ENCODE measurements at places on chromosomes 3 and 15.

DNA sequence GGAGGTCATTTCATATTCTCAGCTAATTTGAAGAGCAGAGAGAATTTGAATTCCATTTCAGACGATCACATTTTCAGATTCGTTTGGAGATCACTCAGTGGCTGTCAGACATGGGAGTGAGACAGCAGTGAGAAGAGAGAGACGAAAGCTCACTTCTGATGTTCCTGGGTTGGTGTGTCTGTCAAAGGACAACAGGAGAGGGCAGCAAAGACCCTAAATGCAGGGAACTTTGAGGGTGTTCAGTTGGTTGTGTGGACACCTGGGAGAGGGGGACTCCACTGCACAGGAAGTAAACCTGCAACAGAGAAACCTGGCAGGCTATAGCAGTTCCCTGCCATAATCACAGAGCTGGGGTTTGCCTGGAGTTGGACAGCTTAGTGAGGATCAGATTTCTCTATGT, 675.1 kb downstream of the SQOR start:
- DNase-seq = no peak

- no peak for DNase-seq
These were observed 3.3 kb upstream of the USP4 start for GRCh38 chr3:49343163-49343562.

GRCh38 chr15:26475554-26475953, 297.3 kb downstream of the GABRB3 start:
- DNase-seq = no peak

- DNase-seq = no peak
These were observed 224.4 kb downstream of the CADM2 start for GRCh38 chr3:85182975-85183752.

GRCh38 chr15:72285402-72285801, 13.0 kb upstream of the PARP6 start:
- DNase-seq = no peak

DNA sequence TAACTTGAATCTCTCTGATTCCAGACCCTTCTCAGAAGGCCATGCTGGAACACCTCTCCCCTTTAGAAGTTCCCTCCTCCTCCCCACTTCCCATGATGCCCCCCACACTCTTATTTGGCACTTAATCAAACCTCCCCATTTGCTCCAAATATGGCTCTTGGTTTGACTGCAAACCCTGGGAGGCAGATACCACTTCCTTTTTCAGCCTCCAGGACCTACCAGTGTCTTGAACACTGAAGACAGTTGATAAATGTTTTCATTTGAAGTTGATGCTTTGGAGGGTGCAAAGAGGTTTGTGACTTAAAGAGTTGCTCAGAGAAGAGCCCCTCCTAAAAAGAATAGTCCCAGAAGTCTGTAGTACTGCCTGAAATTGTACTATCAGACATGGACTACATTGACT, 61.5 kb downstream of the SEMA5B start:
- no peak for DNase-seq

- no peak for DNase-seq
These were observed 54.3 kb upstream of the SMAD3 start for GRCh38 chr15:67010898-67011616.

- DNase-seq = no peak
These were observed 14.4 kb downstream of the SNAPC5 start for GRCh38 chr15:66483131-66483566.

- DNase-seq = no peak
These were observed 303.5 kb upstream of the TPM1 start for GRCh38 chr15:62739082-62739481.

DNA sequence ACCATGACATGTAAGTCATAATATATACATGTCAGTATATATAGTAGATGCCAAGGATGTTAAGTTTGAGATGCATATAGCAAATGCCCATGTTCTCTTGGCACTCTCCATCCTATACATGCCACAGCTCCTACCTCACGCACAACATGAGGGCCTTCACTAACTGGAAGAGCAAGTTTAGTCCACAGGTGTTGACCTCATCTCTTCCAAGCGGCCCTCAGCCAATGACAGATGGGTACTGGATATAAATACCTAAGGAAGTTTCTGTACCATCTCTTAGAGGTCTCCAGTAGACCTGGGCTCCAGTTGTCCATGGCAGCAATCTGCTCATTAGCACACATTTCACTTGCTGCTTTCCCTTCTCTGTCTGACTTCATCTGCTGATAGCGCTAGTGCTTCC, 43.3 kb upstream of the CMC1 start:
- DNase-seq = no peak

DNA sequence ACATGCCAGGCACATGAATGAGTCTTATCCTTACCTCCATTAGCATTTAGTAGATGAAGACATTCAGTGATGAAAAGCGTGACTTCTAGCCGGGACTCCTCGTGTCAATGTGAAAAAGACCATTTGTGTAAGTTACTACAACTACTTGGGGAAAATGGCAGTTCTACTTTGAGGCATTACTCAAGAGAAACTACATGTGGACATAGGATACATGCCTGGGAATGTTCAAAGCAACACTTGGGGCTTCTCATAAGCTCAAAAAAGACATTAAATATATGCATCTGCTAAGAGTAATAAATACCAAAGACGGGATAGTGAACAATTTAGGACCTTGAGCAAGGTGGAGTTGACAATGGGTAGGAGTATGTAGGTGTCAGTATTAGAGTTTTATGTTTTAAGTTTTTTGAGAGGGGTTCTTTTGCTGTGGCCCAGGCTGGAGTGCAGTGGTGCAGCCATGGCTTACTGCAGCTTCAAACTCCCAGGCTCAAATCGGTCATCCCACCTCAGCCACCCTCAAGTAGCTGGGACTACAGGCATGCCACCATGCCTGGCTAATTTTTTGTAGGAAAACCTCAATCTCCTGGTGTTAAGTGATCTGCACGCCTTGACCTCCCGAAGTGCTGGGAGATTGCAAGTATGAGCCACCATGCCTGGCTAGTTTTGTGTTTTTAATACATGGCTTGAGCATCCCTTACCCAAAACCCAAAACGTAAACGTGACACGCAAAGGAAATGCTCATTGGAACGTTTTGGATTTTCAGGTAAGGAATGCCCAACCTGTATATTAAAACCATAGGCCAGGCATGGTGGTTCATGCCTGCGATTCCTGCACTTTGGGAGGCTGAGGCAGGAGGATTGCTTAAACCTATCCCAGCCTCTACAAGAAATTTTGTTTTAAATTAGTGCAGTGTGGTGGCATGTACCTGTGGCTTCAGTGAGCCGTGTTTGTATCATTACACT, 3.9 kb downstream of the RPLP1 start:
- DNase-seq = no peak

DNA sequence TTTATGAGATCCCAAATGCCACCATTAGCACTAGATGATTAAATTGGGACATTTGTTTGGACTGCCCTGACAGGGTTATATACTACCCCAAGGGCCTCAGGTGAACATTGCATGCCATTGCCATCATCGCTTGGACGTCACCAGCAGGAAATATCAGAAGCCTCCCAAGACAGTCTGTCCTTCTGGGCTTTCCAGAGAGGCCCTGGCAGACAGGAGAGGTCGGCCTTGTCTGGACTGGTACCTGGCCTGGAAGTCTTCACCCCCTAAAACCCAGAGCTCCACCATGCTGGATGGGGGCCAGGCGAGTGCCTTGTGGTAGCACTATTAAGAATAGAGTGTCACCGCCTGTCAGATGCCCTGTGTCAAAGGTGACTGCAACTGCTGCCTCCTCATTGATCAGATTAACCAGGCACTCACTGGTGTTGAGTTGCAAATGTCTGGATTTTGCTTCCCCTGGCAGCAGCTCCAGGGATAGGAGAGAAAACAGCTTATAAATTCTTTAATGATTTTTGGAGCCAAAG, 324.1 kb upstream of the RASGRP1 start:
- no peak for DNase-seq

DNA sequence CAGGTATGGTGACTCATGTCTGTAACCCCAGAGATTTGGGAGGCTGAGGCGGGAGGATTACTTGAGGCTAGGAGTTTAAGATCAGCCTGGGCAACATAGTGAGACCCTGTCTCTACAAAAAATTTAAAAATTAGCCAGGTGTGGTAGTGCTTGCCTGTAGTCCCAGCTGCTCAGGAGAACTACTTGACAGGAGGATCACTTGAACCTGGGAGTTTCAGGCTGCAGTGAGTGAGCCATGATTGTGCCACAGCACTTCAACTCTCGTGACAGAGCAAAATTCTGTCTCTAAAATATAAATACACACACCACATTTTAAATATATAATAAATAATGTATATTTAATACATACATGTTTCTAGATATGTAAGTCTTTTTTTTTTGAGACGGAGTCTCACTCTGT, 53.5 kb upstream of the TEX264 start:
- DNase-seq = no peak

GRCh38 chr3:24640330-24640877, 145.8 kb upstream of the THRB start:
- no peak for DNase-seq

DNA sequence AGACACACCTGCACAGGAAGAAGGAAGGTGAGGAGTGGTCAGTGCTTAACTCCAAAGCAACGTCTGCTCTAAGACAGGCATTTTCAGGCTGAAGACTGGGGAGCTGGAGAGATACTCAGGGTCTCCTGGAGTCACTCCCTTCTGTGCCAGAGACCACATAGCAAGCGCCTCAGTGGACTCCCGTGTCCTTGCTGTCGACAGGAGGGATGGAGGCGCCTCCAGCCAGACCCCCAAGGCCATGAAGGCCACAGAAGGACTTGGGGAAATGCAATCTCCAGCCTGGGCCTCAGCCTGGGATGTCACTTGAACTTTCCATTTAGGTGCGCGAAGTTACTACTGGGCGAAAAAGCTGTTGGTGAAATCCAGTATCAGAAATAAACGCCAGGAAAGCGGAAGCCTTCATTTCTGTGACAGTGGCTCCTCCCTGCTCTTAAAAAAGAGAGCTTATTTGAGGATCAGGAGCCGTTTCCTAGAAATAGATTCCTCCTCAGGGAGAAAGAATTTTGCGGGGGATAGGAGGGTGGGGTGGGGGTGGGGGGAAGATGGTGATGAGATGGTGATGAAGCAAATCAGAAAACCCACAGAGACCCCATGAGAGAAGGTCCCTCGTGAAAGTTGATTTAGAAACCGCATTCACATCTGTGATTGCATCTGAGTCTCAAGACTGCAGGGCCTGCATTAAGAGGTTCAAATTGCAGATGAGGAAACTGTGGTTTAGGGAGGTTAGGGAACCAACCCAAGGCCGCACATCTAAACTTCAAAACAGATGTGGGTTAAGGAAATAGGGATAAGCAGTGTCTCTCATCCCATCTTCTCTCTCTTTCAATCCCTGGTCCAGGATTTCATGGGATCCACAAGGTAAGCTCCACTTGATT, 78.8 kb downstream of the ATP2B2 start:
- DNase-seq = no peak

DNA sequence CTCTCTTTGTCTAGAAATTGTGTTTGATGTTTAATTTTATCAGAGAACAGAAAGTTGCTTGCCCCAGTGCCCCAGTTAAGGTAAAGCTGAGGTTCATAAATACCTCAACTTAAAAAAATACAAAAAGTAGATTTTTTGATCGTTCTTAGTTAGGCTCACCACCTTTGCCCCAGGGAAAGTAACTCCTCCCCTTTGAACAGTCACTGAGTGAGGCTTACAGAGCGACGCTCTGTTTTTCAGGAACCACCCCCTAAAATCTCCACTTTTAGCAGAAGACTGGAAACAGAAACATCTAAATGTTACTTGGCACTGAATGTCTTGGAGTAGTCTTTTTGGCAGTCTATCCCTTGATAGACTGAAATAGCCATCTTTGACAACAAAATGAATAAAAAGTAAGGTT, 24.9 kb downstream of the BLM start:
- DNase-seq = no peak

DNA sequence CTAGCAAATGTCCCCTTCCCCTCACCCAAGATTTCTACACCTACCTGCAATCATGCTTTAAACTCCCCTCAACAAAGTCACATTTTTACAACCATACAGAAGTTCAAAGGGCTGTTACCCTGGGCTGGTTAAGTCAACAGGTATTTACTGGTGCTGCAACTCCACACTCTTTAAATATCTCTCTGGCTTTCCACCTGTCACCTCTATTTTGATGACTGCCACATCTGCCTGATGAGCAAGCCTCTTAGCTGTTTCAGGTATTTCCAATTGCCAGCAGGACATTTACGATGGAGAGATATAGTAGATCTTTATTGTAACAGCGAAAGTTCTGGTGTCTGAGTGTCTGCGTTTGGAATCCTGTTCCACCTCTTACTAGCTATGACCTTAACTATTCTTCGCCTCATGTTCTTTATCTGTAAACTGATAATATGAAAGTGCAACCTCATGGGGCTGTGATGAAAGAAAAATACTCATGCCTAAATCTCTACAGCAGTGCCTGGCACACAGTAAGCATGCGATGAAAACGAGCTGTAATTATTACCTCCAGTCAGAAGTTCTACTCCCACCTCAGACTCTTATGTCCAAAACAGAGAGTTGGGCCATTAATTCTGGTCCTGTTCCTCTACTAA, 44.2 kb upstream of the TPM1 start:
- DNase-seq = no peak

- DNase-seq = no peak
These were observed 282.3 kb downstream of the SLC9A9 start for GRCh38 chr3:143565951-143566350.

- no peak for DNase-seq
These were observed 33.4 kb downstream of the AP3S2 start for GRCh38 chr15:89860431-89860830.

DNA sequence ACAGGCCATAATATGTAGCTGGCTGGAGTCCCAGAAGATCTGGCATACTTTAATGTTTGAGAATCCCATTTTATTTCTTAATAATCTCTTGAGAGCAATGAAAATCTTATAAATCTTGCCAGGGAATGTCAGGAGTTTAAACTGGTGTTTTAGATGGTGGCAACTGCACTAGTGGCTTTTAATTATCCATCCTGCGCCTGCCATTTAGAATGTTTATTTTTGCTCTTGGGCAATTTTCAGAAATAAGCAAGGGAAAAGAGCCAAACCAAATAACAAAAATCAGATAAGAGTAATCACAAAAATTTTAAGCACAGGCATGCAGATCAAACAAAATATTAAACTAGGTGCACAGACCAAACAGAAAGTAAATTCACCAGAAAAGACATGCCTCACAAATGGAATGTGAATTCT, 41.9 kb upstream of the UBP1 start:
- no peak for DNase-seq

GRCh38 chr15:40439960-40440742, 602 bp upstream of the BAHD1 start:
- peak; percentile 55 for DNase-seq

DNA sequence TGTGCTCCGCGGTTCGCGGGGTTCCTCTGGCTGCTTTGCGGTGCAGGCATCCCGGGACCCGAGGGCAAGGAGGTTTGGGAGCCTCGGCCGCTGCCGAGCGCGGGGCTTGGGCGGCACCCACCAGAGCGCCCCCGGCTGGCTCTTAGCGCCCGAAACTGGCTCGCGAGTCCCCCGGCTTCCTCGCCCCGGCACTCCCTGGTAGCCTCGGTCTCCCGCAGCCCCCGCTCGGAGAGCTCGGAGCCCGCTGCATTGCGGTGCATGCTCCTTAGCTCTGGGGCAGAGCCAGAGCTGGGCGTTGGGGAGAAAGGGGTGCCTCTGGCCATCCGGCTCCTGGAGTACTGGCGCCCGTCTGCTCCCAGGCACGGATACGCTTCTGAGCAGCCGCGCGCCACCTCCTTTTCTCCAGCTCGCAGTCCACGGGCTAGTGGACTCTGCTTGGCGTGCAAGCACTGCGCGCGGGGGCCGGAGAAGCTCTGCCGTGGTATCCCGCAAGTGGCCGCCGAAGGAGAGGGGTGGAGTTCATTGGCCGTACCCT, 753 bp downstream of the EPHB1 start:
- no peak for DNase-seq

Data from RPMI8226 (cell line).